Activated CD4-positive, alpha-beta memory T cell treated with anti-CD3 and anti-CD28 coated beads for 36 hours (primary cell): ENCODE measurements at places on chromosomes 13 and 19. TPM values are rescaled to one million over a fixed set of nuclear protein-coding genes. Genes with fewer than 3 reads are reported as not detected.

The TMPRSS9 gene
- not detected for total RNA-seq

The OR10H1 gene
- not detected for total RNA-seq

DNA sequence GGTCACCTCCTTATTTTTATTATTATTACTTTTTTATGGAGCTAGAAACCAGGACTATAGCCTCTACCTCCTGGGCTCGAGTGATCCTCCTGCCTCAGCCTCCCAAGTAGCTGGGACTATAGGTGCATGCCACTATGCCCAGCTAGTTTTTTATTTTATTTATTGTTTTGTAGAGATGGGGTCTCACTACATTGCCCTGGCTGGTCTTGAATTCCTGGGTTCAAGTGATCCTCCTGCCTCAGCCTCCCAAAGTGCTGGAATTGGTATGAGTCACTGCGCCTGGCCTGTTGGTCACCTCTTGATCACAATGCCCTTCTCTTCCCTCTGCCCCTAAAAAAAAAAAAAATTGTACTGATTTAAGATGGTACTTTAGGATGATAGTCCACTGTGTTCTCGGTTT lies 20.4 kb downstream of the MRPS12 start:
- no peak for DNase-seq

DNA sequence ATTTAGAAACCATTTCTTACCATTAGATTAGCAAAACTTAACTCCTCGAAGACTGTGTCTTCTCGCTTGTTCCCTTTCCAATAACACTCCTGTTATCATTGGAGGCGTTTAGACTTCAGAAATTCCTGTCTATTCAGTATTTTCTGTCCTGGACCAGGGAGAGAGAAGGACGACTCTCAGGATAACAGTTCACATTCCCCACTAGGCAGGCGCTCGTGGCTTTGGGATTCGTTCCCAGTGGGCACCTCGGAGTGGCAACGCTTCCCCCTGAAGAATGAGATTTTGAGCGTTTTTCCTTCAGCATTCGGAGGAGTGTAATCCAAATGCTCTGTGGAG lies 429 bp upstream of the ZNF225 start:
- DNase-seq = no peak

DNA sequence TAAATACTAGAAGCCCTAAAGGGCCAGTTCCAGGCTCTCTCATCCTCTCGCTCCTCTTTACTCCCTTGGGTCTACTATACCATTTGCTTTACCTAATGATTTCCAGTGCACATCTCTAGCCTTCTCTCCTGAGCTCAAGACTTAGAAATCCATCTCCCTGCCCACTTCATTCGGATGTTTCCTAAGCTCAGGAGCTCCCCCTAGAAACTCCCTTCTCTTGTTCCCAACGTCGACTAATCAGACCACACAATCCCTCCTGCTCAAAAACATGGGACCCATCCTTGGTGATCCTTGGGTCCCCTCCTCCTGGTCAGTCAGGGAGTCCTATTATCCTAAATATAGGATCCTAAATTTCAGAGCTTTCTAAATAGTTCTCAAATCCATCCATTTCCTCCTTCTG lies 21.1 kb upstream of the STK24 start:
- DNase-seq = no peak

DNA sequence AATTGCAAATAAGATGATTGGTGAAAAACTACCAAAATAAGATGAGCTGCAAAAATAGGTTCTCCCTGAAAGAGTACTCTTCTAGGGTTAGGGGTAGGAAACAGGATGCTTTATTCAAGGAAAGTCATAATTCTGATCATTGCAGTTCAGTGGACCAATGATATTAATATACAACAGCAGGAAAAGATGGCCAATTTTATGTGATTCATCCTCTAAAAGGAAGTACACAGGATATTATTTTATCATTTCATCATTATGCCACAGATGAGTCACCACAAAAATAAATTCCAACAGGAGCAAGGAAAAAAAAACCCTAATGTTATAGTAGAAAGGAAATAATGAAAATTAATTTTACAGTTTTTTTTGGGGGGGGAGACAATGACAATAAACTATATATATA lies 205.0 kb downstream of the NALCN start:
- no peak for DNase-seq
